ENCODE measurements at places on chromosomes 13 and 19. TPM values are rescaled to one million over a fixed set of nuclear protein-coding genes. Genes with fewer than 3 reads are reported as not detected.

DNA sequence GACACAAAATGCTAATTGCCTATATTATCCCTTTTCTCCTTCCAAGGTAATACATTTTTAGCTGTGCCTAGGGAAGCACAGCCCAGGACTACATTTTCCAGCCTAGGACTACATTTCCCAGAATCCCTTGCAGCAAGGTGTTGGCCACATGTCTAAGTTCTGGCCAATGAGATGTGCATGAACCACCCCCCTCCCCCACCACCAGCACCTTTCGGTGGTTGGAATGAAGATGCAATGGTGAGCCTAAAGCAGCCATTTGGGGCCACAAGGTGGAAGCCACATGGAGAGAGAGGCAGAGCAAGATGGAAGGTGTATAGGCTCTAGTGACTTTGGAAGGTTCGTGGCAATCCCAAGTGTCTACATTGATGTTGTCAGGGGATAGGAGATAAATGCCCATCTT, 16.2 kb downstream of the UNC13A start:
- no peak for DNase-seq

DNA sequence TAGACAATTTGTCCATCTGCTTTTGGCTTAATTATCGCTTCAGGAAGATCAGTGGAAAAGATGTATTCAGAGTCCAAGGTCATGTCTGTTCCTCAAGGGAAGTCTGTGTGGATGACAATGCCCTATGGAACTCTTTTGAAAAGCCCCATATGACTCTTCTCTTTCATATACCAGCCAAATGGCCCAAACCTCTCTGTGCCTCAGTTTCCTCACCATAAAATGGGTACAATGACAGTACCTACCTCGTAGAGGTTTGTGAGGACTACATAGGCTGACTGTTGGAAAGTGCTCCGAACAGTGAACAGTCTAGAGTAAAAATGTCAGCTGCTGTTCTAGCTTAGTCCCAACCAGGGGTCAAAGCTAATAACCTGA, 104.6 kb downstream of the COL4A2 start:
- DNase-seq, result no peak

DNA sequence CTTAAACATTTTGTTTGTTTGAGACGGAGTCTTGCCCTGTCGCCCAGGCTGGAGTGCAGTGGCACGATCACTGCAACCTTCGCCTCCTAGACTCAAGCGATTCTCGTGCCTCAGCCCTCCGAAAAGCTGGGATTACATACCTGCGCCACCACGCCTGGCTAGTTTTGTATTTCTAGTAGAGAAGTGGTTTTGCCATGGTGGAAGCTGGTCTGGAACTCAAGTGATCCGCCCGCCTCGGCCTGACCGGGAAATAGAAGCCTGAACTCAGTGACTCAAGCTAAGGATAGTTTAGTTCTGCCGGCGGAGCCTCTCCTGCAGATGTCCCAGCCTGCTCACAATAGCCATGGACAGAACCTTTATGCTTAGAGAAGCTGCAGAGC, 53.0 kb upstream of the ZNF254 start:
- DNase-seq, result peak; percentile 28

- no peak for DNase-seq
These were observed 15.2 kb downstream of the CCNA1 start for GRCh38 chr13:36447501-36447900.

- no peak for DNase-seq
These were observed 425.2 kb downstream of the COG6 start for GRCh38 chr13:40080676-40081075.

DNA sequence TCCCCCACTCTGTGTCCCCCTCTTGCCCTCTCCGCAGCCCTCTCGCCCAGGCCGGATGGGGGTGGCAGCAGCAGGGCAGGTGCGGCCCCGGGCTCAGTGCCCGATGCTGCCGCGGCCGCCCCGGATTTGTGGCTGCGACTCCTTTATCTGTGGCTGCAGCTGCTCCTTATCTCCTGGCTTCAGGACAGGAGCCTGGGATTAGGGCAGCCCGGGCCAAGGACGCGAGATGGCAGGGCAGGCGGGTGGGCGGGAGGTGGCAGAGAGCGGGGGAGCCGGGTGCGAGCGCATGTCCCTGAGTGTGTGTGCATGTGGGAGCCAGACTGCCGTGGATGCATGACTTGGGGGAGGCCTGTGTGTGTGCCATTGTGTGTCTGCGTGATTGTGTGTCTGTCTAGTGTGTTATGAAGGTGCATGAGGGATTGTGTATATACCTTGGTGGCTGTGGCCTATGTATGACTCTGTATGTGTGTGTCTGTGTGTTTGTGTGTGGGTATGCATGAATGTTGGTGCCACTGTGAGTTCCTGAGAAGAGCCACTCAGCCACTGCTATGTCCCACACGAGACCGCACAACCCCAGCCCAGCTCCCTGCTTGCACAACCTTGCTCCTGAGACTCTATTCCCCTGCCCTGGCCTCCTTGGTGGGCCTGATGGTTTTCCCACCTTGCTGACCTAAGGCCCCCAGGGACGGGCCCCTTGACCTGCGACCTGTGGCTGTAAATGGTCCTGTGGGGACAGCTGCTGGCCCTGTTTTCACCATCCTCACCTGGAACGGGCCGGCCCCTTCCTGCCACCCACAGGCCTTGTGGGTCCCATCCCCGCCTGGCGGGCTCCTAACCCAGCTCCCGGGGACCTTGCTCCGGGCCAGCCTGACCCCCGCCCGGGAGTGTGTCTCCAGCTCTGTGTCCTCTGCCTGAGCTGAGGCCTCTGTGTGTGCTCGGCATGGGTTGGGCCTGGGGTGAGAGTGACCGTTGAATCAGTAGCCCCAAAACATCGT, 5.3 kb upstream of the NRTN start:
- DNase-seq, result no peak

DNA sequence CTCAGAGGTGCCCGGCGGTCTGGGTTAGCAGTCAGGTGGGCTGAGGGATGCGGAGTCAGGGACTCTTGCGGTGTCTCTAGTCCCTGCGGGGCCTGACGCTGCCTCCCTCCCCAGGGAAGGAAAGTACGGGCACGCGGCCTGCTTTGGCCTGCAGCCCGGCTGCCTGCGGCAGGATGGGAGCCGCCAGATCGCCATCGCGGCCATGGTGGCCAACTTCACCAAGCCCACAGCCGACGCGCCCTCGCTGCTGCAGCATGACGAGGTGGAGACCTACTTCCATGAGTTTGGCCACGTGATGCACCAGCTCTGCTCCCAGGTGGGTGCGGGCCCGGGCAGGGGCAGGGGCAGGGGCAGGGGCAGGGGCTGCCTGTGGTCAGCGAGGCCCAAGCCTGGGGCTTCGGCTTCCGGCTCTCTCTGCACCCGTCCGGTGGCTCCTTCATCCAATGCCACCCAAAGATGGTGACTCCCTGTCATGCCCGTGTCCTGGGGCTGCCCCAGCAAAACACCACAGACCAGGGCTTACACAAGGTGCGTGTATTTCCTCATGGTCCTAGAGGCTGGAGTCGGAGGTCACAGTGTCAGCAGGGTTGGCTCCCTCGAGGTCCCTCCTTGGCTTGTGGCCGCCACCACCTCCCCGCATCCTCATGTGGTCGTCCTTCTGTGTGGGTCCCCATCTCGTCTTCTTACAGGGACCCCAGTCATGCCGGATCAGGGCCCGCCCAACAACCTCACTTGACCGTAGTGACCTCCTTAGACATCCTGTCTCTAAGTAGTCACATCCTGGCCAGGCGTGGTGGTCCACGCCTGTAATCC, 11.3 kb upstream of the ZNF554 start:
- DNase-seq, result no peak

GRCh38 chr13:68292601-68293000, 1062.5 kb upstream of the PCDH9 start:
- no peak for DNase-seq

- no peak for DNase-seq
These were observed 19.5 kb upstream of the NDUFS7 start for GRCh38 chr19:1364070-1364704.

DNA sequence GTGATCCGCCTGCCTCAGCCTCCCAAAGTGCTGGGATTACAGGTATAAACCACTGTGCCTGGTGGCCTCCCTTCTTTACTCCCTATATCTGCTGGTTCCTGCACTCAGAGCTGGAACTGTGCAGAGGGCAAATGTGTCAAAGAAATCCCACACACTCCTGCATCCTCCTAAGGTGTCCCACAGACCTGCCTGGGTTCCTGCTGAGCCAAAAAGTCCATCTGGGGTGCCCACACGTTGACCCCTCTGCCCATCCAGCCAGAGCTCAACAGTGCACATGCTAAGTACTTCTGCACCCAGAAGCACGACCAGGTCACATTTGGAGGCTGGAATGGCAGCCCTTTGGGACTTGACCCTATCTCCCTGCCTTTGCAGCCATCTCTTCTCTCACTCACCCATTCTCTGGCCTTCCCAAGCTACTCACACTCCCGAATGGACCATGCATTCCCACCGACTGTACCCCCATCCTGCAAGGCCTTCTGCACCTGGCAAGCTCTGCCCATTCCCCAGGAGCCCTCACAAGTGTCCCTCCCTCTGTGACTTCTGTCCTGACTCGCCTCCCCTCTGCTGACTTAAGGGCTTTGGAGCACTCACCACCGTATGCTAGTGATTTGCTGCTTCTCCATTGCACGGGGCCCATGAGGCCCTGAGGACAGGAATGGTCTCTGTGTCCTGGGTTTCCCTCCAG, 152.1 kb downstream of the KCTD15 start:
- DNase-seq, result no peak

DNA sequence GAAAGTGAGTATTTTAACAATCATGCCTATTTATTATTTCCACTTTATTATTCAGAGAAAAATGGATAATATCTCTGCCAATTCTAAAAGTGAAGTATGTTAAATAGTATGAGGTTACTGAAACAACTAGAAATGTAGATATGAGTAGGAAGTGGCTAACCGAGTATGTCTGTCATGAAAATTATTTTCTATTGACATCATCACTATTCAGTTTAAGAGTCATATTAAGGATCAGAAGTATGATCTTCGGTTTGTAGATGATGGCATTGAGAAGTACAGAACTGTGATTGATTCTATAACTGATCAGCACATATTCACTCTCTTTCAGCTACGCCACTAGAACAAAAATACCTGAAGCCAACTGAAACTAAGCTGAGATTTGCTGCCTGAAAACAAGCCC, 146.4 kb upstream of the SLITRK5 start:
- no peak for DNase-seq

DNA sequence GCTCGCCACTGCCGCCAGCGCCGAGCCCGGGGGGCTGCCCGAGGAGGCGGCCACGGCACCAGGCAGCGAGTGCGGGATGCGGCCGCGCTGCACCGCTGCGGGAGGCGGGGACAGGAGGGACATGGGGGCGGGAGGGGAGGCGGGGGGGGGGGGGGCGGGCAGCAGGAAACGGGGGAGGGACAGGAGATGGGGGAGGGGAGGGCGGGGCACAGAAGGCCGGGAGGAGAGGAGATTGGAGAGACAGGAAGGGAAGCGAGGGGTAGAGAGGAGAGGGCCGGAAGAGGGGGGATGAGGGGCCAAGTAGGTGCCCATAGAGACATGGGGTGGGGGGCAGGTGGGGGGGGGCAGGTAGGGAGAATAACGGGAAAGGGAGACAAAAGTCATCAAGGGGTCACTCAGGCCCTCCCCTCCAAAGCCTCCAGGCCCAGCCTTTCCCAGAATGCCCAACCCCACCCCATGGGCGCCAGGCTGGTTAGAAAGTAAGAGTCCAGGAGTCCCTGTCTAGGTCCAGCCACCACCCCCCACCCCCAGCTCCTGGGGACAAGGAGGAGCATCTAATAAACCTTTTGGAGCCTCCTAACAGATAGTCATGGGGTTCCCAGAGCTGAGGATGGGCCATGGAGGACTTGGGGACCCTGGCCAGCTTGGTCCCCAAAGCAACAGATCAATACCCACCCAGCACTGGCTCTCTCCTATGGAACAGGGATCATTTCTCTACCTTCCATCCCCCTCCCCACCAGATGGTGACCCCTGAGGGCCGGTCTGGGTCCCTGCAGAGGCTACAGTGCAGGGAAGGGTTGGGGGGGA, 9.5 kb downstream of the NR2F6 start:
- no peak for DNase-seq

DNA sequence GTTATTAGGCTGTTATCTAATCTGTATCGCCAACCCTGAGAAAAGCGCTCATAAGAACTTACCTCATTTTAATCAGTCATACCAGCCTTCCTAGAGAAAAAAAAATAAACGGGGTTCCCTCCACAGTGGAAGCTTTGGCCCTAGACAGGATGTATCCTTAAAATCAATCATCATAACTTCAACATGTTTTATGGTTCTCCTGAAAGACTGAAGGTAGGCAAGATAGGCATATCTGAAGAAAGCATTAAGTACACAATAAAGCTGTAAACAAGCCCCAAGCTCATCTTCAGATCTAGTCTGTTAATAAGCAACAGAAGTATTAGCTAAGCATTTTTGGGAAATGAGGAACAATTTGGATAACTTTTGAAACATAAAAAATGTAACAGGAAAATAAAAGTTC, 18.7 kb upstream of the SERP2 start:
- no peak for DNase-seq

DNA sequence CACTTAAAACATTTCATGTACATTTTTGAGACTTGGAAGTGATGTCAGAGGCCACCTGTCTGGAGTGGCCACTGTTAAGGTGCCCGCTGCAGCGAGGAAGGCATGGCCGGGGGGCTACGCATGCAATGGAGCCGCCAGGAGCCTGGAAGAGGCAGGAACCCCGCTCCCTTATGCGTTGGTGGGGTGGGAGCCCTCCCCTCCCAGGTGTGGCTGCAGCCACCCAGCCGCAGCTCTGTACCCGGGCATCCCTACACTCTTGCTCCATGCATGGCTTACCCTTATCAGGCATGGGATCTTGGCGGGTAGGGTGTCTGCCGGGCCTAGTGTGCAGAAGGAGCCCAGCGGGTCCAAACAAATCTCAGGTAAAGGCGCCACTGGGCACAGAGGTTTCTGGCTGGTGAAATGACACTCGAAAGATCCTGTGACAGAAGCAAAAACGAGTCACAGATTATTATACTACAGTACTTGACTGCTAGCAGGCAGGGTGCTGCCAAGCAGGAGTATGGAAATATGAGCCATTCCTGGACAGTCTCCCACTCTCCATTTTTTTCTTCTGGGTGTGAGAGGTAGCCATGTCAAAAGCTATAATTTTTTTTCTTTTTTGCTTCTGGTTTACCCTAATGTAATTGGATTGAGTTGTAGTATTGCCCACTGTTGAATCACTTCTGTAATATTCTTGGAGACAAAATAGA, 1606.3 kb upstream of the MIR17HG start:
- no peak for DNase-seq

DNA sequence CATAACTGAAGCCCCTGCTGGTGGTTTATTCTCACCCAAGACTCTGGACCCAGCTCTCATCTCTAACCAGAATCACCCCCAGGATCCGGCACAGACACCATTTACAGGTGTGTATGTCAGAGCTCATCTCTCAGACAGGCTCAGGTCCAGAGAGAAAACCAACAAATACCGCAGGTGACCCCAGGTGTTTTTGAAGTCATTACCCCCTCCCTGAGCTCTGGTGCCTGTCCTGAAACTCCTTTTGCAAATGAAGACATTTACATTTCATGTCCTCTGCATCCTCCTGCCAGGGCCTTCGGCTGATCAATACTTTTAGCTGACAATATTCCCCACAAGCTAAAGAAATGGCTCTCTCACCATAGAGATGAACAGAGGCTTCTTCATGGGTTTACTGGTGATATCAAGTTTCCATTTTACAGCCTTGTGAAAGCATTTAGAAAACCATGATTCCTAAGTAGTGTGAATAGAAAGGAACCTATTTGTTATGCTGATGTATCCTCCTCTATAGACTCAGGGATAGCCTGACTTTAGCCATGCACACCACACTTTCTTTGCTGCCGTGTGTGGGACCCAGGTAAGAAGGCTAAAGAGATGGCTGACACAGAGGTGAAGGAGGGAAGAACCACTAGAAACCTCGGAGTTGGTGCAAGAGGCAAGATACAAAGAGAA, 131.3 kb downstream of the KCTD15 start:
- DNase-seq, result no peak

GRCh38 chr19:19661675-19662251, 1.7 kb downstream of the ATP13A1 start:
- DNase-seq, result no peak

VSIG10L gene
- polyA plus RNA-seq, result 5.0 TPM

ZNF578 gene
- polyA plus RNA-seq, result 7.1 TPM

CASP14 gene
- not detected for polyA plus RNA-seq

FPR3 gene
- polyA plus RNA-seq, result 0.33 TPM

Data from right renal pelvis (tissue), 4 donors.